ENCODE measurements at places on chromosomes 6 and 20.

DNA sequence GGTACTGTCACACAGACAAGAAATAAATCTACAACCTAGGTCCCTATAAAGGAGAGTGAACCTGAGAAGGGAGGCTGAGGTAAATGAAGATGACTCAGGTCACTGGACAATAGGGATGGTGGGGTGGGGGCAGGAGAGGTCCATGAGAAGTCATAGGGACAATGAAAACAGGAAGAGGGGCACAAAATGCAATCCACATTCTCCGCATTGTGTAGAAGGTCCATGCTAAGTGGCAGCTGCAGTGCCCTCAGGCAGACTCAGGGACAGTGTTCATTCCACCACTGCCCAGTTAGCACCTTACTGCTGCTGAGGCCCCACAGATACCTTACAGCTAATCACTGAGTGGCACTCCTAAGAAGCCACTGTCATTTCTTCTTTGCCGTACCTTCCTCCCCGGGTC lies 156.8 kb downstream of the RCAN2 start:
- DNase-seq: no peak

- no peak for DNase-seq
Measured at GRCh38 chr6:101422811-101423210, 29.3 kb downstream of the GRIK2 start.

- no peak for DNase-seq
Measured at GRCh38 chr6:20707870-20708269, 173.6 kb downstream of the CDKAL1 start.

DNA sequence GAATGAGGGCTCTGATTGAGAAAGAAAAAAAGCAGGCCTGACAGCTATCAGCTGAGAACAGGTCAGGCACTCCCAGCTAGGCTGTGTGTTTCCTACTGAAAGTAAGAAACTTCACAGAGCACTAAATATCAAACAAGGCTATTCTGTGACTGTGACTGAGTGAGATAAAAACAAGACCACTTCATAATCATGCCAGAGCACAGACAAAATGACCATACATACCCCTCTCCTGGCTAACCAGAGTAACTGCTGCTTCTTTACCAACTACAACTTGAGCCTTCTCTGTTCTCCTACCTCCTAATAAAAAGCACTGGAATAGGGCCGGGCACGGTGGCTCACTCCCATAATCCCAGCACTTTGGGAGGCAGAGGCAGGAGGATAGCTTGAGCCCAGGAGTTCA lies 6.8 kb upstream of the BTN1A1 start:
- no peak for DNase-seq

- DNase-seq: no peak
Measured at GRCh38 chr6:5373430-5373829, 112.1 kb downstream of the FARS2 start.

DNA sequence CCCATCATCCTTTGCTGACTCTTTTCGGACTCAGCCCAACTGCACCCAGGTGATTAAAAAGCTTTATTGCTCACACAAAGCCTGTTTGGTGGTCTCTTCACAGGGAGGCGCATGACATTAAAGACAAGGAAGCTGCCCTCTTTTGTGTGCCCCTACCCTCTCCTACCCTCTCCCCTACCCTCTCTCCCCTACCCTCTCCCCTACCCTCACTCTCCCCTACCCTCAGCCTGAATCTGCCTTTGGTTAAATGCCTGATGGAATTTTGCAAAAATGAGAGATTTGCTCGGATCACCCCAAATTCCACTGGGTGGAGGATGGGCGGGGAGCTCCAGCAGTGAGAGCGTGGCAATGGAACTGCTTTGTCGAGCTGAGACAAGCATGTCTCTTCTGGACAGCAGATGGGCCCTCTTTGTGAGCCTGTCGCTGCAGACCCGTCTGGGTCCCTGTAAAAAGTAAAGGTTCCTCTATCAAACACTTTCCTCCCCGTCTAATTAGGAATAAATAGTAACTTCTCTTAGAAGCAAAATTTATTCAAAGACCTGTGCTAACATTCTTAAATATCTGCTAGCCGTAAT lies 76.4 kb upstream of the MLN start:
- DNase-seq: no peak

DNA sequence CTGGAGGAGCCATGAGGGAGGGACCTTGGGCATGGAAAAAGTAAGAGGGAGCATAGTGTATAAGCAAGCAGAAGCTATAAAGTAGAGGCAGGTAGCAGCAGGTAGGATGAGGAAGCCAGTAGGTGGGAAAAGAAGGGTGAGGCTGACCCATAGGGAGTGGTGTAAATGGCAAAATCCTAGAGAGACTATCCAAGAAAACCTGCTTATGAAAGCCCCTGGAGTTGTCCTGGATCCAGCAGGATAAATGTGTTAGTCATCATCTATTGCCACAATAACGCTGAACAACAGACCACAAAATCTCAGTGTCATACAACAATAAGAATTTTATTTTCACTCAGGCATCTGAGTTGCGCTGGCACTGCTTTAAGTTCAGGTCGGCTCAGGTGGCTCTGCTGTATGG lies 30.2 kb downstream of the CHD6 start:
- DNase-seq: no peak

GRCh38 chr6:66717801-66718200 lies 1010.8 kb upstream of the EYS start:
- no peak for DNase-seq

DNA sequence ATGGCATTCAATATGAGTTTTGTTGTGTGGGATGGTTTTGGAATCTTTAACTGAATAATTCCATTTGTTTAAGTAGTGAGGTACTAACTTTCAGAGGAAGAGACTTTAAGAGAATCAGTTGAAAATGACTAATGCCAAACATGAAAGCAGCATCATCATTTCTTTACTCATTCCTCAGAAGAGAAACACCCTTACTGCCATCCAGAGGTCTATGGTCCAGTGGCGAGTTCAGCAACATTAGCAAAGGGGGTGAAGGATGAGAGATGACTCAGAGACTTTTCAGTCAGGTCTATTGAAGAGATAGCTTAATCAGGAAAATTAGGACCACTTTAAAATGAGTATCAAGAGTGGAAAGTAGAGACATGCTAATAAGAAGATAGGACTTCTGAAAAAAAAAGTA lies 118.8 kb downstream of the COL19A1 start:
- no peak for DNase-seq

- DNase-seq: no peak
Measured at GRCh38 chr20:8787090-8787489, 281.8 kb upstream of the PLCB4 start.

- DNase-seq: no peak
Measured at GRCh38 chr6:151172751-151173150, 67.0 kb upstream of the AKAP12 start.

GRCh38 chr20:64166721-64167615 lies 2.7 kb downstream of the MYT1 start:
- DNase-seq: no peak

DNA sequence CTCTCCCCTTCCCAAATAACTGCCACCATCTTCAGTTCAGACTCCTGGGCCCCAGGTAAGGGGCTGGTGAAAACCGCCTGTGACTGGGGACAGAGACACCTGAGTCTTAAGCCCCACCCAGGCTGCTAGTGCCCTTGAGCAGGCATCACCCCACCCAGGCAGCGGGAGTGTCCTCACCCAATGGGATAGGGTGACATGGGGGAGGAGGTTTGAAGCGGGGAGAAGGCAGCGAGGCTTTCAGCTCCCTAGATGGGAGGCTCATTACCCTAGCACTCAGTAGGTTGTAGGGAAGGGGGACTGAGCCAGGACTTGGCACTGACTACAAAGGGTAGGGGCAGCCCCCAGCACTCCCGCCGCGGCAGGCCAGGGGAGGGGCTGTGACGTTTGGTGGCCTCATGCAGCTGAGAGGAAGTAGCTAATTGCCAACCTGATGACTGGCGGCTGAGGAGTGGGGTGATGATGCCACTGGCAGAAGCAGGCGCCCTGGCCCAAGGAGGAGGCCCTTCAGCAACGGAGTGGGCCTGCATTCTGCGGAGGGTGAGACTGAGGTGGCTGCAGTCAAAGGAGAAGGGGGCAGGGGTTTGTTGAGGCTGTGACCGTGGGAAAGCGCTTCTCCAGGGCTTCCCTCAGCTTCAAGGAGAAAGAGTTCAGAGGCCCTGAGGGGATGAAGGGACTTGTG lies 126.9 kb downstream of the MRPL14 start:
- DNase-seq: no peak

- no peak for DNase-seq
Measured at GRCh38 chr20:47950124-47950912, 165.0 kb upstream of the SULF2 start.

DNA sequence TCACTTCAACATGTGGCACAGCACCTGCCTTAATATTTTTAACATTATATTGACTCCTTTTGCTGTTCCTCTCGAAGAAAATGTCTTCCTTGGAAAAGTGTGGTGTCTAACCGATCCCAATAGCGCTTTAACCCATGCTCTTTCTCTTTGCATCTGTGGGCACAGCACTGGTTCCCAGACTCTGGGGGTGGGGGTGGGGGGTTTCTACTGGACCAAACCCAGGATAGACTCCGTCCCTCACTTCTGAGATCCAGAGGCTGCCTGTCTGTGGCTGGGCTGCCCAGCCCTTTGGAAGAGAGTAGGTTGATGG lies 3.9 kb upstream of the ZNF292 start:
- no peak for DNase-seq

DNA sequence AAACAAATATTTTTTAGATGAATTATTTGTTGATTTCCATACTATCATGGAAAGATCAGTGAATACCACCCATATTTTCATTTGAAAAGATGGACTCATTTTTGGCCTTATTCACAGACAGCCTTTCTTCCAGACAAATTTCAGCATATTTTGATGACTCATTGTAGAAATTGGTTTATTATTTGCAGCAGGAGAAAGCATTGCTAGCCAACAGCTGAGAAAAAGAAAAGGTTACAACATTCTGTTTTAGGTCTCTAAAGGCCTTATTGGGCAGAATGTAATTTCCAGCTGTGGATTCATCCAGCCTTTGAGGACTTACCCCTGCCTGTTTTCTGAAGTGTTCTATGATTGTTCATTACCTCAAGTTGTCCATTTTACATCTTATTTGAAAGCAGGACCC lies 201.9 kb downstream of the PLCB4 start:
- DNase-seq: no peak

DNA sequence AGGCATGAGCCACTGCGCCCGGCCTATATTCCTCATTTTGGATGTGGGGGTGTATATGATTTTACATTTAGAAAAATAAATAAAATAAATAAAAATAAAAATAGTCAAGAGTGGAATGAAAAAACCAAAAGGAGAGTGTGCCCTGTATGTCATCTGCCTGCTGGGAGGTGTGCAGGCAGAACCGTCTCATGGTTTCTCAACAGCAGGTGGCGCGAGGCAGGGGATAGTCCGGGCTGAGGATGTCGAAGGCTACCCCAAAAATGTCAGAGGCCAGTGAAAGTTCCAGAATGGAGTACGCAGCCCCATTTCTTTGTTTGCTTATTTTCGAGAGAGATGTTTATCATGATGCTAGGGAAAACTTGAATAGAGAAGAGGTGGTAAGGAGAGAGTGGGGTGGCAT lies 16.4 kb upstream of the KIF16B start:
- DNase-seq: peak; percentile 50

- no peak for DNase-seq
Measured at GRCh38 chr20:22404419-22405170, 179.8 kb downstream of the FOXA2 start.

DNA sequence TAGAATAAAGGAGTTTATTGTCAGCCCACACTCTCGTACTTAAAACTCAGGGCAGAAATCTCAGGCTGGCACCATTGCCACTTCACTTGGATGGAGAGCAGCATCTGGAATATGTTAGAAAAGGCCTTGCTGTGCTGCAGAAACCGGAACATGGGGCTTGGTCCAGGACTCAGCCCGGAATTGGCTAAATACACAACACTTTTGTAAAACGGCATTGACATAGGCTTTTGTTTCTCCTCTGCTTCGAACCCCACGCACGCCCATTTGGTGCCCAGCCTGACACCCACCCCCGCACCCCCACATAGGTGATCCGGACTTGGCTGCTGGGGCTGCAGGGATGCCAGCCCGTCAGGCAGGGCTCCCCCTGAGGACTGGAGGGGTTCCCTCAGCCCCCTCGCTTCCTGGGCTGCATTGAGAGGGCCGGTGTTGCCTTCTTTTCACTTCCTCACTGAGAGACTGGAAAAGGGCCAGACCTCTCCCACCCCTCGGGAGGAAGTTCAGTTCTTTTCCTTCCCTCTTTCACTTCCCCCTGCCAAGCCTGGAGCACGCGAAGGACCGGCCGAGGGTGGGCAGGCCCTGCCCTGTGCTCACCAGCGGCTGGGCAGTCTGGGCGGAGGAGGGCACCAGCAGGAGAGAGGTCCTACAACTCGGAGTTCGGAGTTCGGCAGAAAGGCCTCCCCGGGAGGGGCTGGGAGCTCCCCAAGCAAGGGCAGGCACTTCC lies 17.9 kb upstream of the CST3 start:
- DNase-seq: peak; percentile 92

- DNase-seq: no peak
Measured at GRCh38 chr20:40753472-40753871, 64.4 kb upstream of the MAFB start.

DNA sequence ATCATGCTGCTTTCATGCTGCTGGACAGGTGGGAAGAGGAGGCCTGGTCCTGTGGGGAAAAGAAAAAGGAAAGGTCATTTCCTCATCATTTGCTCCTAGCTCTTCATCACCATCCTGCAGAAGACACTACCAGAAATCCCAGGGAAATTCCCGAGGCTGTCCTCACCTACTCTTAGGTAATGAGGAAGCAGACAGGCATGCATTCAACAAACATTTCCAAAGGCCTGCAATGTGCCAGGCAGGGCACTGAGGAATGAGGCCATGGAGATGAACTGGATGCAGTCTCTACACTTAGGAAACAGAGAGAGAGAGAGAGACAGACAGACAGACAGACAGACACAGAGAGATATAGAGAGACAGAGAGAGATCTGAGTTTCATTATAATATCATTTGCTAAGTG lies 83.0 kb upstream of the MRPS10 start:
- DNase-seq: no peak

DNA sequence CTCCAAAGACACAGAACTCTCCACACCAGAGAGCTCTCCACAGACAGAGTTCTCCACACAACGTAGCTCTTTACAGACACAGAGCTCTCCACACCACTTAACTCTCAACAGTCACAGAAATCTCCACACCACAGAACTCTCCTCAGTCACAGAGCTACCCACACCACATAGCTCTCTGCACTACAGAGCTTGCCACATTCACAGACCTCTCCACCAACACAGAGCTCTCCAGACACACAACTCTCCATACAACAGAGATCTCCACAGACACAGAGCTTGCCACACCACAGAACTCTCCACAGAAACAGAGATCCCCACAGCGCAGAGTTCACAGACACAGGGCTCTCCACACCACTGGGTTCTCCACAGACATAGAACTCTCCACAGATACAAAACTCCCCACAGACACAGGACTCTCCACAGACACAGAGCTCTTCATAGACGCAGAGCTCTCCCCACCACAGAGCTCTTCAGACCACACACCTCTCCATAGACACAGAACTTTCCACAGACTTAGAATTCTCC lies 52.5 kb downstream of the ERMARD start:
- peak; percentile 89 for DNase-seq

- DNase-seq: no peak
Measured at GRCh38 chr20:58328836-58329235, 19.3 kb downstream of the RAB22A start.

All from esophagus muscularis mucosa (tissue), 4 donors.